Liver (tissue), 10 donors: ENCODE measurements at places on chromosomes 5 and 9.

GRCh38 chr5:13859270-13860065 lies 85.0 kb downstream of the DNAH5 start:
- DNase-seq: no peak

- no peak for DNase-seq
Measured at GRCh38 chr5:150948539-150948938, 43.8 kb upstream of the ZNF300 start.

GRCh38 chr5:138870611-138871010 lies 4.5 kb downstream of the LRRTM2 start:
- DNase-seq: no peak

DNA sequence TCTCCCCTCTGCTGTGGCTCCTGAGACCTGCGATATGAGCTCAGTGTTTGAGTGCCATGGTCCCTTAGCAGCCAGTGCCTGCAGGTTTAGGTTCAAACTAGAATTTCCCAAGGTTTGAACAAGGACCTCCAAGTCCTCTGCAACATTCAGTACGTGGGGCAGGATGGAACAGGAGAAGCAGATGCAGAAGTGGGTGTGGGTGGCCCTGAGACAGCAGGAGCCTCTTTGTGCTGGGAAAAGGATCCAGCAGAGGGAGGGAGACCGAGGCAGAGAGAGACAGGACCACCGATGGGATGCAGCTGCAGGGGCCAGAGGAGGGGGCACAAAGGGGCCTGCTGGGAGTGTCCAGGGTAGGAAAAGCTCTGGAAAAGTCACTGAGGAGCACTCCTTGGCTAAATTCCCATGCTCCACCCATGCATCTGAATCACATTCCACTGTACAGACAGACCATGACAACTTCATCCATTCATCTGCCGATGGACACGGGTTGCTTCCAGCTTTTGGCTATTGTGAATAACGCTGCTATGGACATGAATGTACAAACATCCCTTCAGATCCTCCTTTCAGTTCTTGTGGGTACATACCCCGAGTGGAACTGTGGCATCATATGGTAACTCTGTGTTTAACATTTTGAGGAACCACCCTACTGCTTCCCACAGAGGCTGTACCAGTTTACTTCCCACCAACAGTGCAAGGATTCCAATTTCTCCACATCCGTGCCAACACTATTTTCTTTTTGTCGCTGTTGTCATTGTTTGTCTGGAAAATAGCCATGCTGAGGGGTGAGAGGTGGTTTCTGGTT lies 26.7 kb upstream of the SUSD3 start:
- no peak for DNase-seq

- DNase-seq: no peak
Measured at GRCh38 chr9:122342323-122343050, 28.3 kb upstream of the PTGS1 start.
